Stimulated activated CD4-positive, alpha-beta T cell treated with anti-CD3 and anti-CD28 coated beads, Interleukin-2, amount 100 ng/mL, for 48 hours (primary cell): ENCODE measurements at places on chromosomes 4 and X.

GRCh38 chrX:42188730-42189129 lies 265.4 kb upstream of the CASK start:
- DNase-seq = no peak

- DNase-seq = no peak
Observed at GRCh38 chr4:140529434-140529833, 5.5 kb downstream of the ELMOD2 start.

DNA sequence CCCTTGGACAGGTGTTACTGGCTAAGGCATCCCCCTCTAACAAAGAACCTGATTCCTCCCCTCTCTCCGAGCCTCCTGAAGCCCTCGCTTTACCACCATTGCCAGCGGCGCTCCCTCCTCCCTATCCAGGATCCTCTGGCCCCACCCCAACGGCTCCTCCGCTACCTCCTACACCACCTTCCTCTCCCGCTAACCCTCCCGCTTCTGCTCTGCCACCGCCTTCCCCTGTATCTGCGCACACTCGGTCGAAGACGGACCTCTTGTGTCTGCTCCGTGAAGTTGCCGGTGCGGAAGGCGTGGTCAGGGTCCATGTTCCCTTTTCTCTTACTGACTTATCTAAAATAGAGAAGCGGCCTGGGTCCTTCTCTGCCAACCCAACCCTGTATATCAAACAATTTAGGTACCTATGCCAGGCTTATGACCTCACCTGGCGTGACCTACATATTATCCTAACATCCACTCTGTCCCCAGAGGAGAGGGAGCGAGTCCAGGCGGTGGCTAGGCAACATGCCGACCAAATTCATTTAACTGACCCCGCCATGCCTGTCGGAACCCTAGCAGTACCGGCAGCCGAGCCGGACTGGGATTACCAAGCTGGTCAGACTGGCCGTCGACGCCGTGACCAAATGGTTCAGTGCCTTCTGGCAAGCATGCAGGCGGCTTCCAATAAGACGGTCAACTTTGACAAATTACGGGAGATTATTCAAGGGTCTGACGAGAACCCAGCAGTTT lies 958.9 kb downstream of the RPA4 start:
- DNase-seq = no peak

DNA sequence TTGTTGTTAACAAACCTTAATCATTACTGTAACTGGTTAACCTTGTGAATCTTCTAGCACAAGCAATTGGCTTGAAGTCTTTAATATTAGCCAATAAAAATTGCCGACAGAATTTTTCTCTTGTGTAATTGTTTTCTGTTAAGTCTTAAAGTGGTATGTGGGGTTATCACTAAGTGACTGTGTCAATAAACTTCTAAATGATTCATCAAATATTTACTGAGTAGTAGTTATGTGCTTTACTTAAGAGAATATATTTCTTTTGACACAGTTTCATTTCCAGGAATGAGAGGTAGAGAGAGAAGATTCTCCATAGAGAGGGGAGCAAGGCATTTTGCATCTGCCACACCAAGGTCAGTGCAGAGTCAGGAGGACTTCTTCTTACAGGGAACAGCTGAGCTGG lies 2361.6 kb upstream of the AGA start:
- no peak for DNase-seq

DNA sequence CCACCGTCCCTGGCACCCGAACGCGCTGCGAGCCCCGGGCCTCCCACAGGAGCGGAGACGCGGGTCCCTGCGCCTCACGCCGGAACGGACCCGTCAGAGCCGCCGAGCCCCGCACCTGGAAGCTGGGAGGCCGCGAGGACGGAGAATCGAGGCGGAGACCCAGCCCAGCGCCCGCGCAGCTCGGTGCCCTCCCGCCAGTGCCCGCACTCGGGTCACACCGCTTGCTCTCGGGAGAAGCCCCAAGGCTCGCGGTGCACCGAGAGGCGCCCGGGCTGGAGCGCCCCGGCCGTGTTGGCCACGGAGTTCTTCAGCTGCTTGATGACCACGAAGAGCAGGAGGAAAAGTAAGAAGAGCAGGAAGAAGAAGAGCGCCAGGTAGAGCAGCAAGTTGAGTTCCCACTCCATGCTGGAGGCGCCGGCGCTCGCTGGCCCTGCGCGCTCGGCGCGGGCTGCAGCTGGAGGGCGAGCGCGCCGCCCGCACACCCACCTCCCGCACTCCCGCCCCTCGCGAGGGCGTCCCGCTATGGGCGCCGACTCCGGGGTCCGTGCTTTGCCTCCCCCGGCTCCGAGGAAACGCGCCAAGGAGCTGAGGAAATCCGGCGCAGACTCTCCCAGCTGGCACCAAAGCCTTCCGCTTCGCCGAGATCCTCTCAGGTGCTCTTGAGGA lies at the start of gene SMIM43:
Gene SMIM43 (minus strand): TSS at position 463 of the 666 bp plus-strand sequence. CDS start 59 bp downstream, at position 404.
- no peak for DNase-seq

- DNase-seq = no peak
Observed at GRCh38 chrX:153649178-153649914, 2.3 kb downstream of the DUSP9 start.

DNA sequence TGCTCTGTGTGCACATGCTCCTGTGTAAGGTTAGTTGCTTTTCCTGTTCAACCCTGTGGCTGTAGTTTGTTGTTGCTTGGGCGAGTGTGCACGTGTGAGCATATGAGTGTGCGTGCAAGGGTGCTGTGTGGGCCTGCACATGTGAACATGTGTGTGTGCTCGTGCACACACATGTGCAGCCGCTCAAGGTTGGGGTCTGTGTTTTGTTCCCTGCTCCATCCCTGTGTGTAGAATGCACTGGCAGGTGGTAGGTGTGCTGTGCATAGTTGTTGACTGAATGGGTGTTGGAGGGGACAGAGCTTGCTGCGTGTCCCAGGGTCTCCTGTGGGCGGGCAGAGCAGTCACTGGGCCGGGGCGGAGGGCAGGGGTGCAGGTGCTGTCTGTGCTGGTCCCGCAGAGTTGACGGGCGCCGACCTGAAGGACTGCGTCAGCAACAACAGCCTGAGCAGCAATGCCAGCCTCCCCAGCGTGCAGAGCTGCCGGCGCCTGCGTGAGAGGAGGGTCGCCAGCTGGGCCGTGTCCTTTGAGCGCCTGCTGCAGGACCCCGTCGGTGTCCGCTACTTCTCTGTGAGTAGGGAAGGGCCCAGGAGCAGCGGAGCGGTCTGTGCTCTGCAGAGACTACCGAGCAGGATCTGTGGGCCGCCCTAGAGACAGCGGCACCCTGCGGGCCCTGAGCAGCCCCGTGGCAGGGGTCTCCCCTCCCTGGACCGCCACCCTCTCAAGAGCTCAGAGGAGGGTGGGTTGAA lies 27.9 kb upstream of the HGFAC start:
- DNase-seq = no peak

DNA sequence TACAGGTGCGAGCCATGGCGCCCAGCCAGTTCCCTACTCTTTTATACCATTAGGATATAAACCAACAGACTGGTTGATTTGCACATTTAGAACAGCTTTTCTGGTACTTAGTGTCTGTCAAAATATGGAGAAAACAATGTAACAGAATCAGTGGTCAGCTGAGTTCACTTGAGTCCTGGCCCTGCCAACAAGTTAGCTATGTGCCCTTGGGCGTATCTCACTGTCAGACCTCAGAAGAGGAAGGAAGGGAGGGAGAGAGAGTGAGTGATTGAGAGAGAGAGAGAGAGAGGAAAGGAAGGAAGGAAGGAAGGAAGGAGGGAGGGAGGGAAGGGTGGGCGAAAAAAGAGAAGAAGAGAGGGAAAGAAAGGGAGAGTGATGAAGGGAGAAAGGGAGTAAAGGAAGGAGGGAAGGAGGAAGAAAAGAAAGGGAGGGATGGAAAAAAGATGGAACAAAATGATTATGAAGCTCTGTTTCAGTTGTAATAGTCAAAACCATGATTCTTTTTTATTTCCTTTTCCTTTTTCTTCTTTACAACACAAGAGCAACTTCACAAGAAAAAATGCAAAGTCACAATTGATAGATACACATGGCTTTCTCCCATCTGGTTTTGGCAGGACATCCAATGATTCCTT lies 55.7 kb upstream of the PDGFRA start:
- no peak for DNase-seq

GRCh38 chr4:24433515-24434214 lies 150.7 kb downstream of the DHX15 start:
- DNase-seq = no peak

DNA sequence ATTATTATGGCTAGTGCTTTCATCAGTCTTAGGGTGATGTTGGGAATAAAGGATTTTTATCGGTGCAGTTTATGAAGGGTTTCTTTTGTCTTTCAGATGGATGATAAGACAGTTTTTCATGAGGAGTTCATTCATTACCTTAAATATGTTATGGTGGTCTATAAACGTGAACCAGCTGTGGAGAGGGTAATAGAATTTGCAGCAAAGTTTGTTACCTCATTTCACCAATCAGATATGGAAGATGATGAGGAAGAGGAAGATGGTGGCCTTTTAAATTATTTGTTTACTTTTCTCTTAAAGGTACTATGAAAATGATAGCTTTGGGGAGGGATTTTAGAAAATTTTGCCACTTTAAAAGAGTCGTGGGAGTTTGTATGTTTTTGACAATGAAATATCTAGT lies 1.3 kb downstream of the NCAPG start:
- no peak for DNase-seq

DNA sequence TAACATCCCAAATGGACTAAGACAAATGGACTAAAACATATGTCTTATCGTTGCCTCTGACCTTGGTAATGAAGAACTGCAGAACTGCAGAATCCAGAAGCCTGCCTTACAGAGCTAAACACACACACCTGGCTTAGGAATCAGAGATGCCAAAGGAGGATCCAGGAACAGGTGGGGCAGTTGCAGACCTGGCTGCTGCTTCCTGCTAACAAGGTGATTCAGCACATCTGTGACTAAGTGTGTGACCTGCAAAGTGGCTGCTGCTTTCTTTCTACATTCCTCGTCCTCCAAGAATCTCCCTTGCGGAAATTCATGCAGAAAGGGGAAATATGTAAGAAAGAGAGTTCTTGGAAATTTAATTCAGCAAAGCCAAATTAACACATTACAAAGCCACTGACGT lies 96.8 kb upstream of the NLGN4X start:
- DNase-seq = no peak
